ENCODE measurements at places on chromosomes 2 and 18. TPM values are rescaled to one million over a fixed set of nuclear protein-coding genes. Genes with fewer than 3 reads are reported as not detected.

Gene RGPD3
- total RNA-seq = 0.22 TPM

Gene SRD5A2
- not detected for total RNA-seq

DNA sequence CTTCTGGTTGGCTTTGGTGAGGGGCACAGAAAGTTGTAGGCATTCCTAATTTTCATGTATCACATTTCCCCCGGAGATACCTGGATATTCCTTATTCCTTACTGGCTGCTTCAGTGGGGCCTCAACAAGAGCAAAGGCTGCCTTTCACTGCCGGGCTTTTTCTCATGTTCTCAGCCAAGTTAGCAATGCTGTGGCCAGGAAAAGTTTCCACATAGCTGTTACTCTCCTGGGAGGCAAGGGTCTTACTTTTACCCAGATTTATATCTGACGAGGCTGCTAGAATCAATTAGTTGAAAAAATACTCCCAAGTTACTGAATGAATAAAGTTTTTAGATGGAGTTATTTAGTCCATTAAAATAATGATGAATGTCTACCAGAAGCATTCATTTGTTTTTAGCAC is 230.5 kb downstream of the ZNF407 start:
- H3K27ac ChIP-seq = no peak overlapping the region
- no peaks in the 10 kb centered on the region for H3K36me3 ChIP-seq
- H3K4me3 ChIP-seq = no peak overlapping the region
- no peak for DNase-seq

DNA sequence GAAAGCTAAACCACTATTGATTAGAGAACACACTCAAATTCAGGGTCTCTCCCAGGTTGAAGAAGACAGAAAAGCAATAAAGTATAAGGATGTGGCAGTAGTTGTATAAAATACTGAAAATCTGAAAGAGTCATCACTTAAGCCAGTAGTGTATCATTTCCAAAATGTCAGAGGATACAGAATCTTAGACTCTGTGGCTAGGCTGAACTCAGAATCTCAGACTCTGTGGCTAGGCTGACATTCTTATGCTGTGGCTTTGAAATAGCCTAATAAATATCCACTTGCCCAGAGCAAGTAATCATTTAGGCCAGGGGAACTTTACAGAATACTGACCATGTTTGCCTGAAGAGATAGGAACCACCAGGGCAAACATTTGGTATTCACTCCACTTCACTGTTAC is 13.1 kb downstream of the MCFD2 start:
- no peak overlapping the region for H3K4me3 ChIP-seq
- no peak for DNase-seq
- H3K27me3 ChIP-seq = no peaks in the 10 kb centered on the region

GRCh38 chr2:71692621-71693277 is 239.4 kb downstream of the DYSF start:
- no peak overlapping the region for H3K4me3 ChIP-seq
- H3K27ac ChIP-seq = no peak overlapping the region
- no peak for DNase-seq
- no peaks in the 10 kb centered on the region for H3K27me3 ChIP-seq
- H3K36me3 ChIP-seq = no peaks in the 10 kb centered on the region

DNA sequence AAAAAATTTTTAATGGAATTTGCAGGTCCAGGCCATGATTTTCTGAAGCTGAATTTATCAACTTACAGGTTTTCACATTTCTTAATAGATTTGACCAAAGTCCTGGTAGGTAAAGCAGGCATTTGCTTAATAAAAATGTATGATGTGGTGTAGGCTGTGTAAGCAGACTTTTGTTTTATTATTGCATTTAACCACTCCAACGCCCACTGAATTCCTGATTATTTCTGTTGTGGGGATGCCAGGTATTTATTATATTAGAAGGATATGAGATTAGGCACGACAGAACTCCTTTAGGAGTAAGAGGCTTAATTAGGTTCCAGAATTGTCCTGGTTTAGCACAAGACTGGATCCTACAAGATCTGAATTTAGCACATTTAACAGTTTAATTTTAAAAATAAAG is 111.1 kb downstream of the ADCYAP1 start:
- H3K27ac ChIP-seq = no peak overlapping the region
- H3K27me3 ChIP-seq = peaks cover 4% of the 10 kb centered on the region
- H3K4me1 ChIP-seq = peaks cover 11% of the 10 kb centered on the region
- H3K4me3 ChIP-seq = no peak overlapping the region
- DNase-seq = no peak
- peaks cover 7% of the 10 kb centered on the region for H3K36me3 ChIP-seq

- H3K27ac ChIP-seq = no peak overlapping the region
- no peak overlapping the region for H3K4me3 ChIP-seq
- no peaks in the 10 kb centered on the region for H3K4me1 ChIP-seq
- peaks cover 28% of the 10 kb centered on the region for H3K36me3 ChIP-seq
Observed at GRCh38 chr2:128155970-128156369, 65.0 kb downstream of the UGGT1 start.

DNA sequence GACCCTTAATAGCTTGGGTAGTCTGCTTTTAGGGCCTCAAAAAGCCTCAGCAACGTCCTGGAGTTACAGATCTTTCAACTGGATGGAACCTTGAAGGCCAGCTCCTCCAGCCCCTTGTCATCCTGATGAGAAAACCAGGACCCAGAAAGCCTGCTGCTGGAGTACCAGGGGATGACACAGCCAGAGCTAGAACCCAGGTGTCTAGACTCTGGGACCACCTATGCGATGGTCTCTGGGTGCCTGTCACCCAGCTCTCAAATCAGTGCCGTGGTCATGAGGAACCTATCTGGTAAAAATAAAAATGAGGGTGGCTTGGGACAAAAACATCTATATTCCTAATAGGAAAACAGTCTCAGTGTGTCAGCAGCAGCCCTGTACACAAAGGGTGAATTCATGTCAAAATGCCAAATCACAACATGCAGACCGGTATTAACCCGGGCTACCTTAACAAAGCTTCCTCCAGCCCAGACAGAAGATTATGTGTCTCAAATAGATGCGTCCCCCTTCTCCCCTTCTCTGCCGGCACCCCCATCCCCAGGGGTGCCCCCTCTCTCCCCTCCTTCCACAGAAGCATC is 28.5 kb downstream of the SMAD7 start:
- peaks cover 7% of the 10 kb centered on the region for H3K4me1 ChIP-seq
- no peak overlapping the region for H3K4me3 ChIP-seq
- DNase-seq = peak; percentile 19
- H3K27ac ChIP-seq = no peak overlapping the region
- H3K27me3 ChIP-seq = no peaks in the 10 kb centered on the region
- H3K36me3 ChIP-seq = peaks cover 15% of the 10 kb centered on the region

DNA sequence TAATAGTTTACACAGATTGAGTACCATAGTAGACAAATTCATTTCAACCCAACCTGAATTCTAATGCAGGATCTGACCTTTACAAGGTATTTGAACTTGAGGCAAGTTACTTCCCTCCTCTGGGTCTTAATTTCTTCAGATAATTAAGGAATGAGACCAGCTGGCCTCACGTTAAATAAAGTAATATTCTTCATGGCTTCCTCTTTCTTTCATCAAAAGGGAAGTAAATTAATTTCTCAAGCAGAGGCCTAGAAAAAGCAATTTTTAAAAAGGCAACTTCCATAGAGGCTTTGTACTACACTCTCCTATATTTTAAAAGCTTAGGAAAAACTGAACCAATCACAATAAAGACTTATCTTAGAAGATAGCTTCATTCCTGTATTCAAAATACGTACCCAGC is 109.2 kb downstream of the EXOC6B start:
- H3K36me3 ChIP-seq = 0 out of 3 replicates have a peak, but pooled peaks cover 1% of the 10 kb centered on the region
- H3K27me3 ChIP-seq = no peaks in the 10 kb centered on the region
- no peak for DNase-seq
- H3K27ac ChIP-seq = no peak overlapping the region

- H3K27ac ChIP-seq = no peak overlapping the region
- peaks cover 8% of the 10 kb centered on the region for H3K4me1 ChIP-seq
- no peaks in the 10 kb centered on the region for H3K36me3 ChIP-seq
- peak overlapping the region; percentile 33 for H3K4me3 ChIP-seq
- no peak for DNase-seq
- peaks cover 45% of the 10 kb centered on the region for H3K27me3 ChIP-seq
Observed at GRCh38 chr18:37361335-37362157, 204.1 kb downstream of the CELF4 start.

DNA sequence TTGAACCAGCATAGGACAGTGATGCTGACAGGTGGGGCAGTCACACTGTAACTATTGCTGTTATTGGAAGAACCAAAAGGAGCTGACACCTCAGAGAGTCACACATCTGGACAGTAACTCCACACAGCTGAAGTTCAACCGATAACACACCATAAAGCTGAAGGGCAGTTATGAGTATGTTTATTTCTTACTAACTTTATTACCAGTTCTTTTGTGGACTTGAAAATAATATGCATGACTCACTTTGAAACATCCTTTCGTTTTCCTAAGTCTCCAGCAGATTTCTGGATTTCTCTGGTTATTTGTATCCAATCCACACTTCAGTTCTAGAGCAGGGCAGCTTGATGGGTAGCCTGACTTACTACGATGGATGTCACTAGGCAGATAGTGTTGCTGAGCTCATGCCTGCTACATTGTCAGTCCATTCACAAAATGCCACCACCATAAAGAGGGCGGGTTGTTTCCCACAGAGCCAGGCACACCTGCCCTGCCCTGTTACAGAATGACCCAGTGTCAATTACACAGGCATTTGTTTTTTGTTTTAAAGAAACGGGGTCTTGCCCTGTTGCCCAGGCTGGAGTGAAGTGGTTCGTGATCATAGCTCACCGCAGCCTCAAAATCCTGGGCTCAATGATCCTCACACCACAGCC is 8.4 kb upstream of the AGBL5 start:
- H3K27ac ChIP-seq = no peak overlapping the region
- H3K36me3 ChIP-seq = peaks cover 46% of the 10 kb centered on the region
- H3K27me3 ChIP-seq = no peaks in the 10 kb centered on the region

- no peaks in the 10 kb centered on the region for H3K27me3 ChIP-seq
- no peak overlapping the region for H3K27ac ChIP-seq
- no peak overlapping the region for H3K4me3 ChIP-seq
Observed at GRCh38 chr2:172969166-172969565, 106.5 kb upstream of the MAP3K20 start.

Gene OSR1
- 0.24 TPM for total RNA-seq

Gene PRSS56
- not detected for total RNA-seq

- H3K4me1 ChIP-seq = no peaks in the 10 kb centered on the region
- DNase-seq = no peak
- no peak overlapping the region for H3K27ac ChIP-seq
- H3K27me3 ChIP-seq = no peaks in the 10 kb centered on the region
Observed at GRCh38 chr18:48554610-48555400, 16.0 kb downstream of the CTIF start.

DNA sequence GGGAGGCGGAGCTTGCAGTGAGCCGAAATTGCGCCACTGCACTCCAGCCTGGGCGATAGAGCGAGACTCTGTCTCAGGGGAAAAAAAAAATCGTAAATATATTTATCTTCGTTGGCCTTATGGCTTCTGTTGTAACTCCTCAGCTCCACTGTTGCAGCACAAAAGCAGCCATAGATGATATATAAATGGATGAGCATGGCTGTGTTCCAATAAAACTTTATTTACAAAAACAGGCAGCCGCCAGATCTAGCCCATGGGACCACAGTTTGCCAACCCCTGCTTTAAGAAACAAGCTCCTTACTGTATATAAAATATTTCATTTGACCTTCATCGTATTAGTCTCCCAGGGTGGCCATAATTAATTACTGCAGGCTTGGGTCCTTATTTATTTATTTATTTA is 20.1 kb downstream of the ST8SIA3 start:
- H3K4me1 ChIP-seq = no peaks in the 10 kb centered on the region
- no peak overlapping the region for H3K4me3 ChIP-seq
- H3K27me3 ChIP-seq = no peaks in the 10 kb centered on the region
- DNase-seq = no peak
- no peak overlapping the region for H3K27ac ChIP-seq

- no peaks in the 10 kb centered on the region for H3K27me3 ChIP-seq
- no peak overlapping the region for H3K4me3 ChIP-seq
- H3K27ac ChIP-seq = no peak overlapping the region
- no peak for DNase-seq
Observed at GRCh38 chr18:60555625-60556024, 183.1 kb upstream of the MC4R start.

DNA sequence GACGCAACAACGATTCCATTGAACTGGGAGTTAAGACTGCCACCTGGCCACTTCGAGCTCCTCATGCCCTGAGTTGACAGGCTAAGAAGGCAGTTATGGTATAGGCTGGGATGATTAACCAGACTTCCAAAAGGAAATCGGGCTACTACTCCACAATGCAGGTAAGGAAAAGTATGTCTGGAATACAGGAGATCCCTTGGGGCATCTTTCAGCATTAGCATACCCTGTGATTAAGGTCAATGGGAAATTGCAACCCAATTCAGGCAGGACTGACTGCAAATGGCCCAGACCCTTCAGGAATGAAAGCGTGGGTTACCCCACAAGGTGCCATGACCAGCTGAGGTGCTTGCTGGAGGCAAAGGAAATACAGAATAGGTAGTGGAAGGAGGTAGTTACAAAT is 19.1 kb downstream of the CHRNA1 start:
- H3K4me1 ChIP-seq = peaks cover 2% of the 10 kb centered on the region
- no peak overlapping the region for H3K4me3 ChIP-seq
- H3K27ac ChIP-seq = no peak overlapping the region
- no peaks in the 10 kb centered on the region for H3K27me3 ChIP-seq

Gene LAMA3
- 0.33 TPM for total RNA-seq

Gene RTP5
- not detected for total RNA-seq

- no peak for DNase-seq
- H3K4me1 ChIP-seq = peaks cover 7% of the 10 kb centered on the region
- peak overlapping the region; percentile 92 for H3K4me3 ChIP-seq
Observed at GRCh38 chr18:5628512-5629255, 84.9 kb upstream of the EPB41L3 start.

Gene UGT1A5
- not detected for total RNA-seq

Gene CXCR1
- total RNA-seq = not detected

Gene REEP1
- 1.3 TPM for total RNA-seq

DNA sequence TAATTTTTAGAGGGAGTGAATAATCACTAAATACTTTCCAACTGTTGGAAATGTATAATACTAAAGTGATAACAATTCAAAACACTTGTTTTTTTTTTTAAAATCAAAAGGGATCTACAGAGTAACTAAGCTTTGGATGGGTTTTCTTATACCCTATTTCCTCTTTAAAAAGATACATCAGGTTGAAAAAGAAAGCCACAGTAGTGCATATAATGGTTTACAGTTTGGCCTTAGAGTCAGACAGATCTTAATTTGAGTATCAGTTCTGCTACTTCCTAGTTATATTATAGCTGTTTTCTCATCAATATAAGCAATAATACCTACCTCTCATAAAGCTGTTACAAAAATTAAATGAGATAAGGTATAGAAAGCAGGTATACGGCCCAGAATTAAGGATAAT is 28.5 kb downstream of the PSME4 start:
- no peak for DNase-seq
- H3K4me3 ChIP-seq = no peak overlapping the region
- no peaks in the 10 kb centered on the region for H3K4me1 ChIP-seq
- H3K27me3 ChIP-seq = no peaks in the 10 kb centered on the region

DNA sequence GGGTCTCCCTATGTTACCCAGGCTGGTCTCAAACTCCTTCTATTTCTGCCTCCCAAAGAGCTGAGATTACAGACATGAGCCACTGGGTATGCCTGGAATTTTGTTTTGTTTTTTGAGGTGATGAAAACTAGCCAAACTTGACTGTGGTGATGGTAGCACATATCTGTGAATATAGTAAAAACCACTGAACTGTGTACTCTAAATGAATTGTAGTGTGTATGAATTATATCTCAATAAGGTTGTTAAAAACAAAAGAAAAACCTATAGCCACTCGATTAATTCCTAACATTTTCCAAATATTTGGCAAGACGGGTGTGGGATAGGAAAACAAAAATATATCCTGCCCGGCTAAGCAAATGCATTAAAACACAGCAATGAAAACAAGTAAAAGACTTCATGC is 1302.3 kb upstream of the CHAC2 start:
- H3K36me3 ChIP-seq = no peaks in the 10 kb centered on the region
- no peaks in the 10 kb centered on the region for H3K27me3 ChIP-seq
- H3K4me1 ChIP-seq = no peaks in the 10 kb centered on the region
- no peak overlapping the region for H3K4me3 ChIP-seq
- DNase-seq = no peak
- no peak overlapping the region for H3K27ac ChIP-seq
